ENCODE measurements at places on chromosomes 4 and X.

- no peak for DNase-seq
Observed at GRCh38 chr4:121217351-121217750, 53.2 kb upstream of the TNIP3 start.

DNA sequence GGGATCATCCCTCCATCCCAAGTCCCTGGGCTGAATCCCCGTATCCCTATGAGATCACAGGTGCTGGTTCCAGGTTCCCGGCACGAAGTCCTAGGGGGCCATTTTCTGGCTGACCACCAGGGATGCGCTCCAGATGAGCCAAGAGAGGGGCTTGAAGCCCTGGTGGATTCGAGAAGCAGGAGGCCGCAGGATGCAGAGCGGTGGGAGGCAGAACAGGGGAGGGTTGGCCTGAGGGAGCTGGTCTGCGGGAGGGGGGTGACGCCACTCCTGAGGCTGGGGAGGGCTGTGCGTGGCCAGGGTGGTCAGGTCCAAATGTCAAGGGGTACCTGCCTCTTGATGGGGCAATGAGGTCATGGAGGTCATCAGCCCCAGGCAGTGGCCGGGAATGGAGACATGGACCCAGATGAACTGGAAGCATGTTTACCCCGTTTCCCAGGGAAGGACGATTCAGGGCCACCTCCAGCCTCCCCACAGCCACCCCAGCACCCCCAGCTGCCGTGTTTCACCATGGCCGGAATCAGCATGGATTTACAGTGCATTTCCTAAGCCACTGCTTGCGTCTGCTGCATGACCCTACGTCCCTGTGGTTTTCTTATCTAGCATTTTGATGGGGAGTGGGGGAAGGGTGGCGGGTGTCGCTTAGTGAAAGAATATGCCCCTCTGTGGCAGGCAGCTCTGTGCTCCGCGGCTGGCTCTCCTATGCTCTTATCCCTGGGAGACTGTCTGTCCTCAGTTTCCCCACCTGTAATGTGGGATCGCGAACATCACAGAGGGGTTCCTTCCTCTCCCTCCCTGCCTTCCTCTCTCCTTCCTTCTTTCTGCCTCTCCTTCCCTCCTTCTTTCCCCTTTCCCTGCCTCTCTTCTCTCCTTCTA lies 17.0 kb upstream of the HTRA3 start:
- DNase-seq, result no peak

- no peak for DNase-seq
Observed at GRCh38 chr4:98377559-98377958, 116.4 kb downstream of the RAP1GDS1 start.

DNA sequence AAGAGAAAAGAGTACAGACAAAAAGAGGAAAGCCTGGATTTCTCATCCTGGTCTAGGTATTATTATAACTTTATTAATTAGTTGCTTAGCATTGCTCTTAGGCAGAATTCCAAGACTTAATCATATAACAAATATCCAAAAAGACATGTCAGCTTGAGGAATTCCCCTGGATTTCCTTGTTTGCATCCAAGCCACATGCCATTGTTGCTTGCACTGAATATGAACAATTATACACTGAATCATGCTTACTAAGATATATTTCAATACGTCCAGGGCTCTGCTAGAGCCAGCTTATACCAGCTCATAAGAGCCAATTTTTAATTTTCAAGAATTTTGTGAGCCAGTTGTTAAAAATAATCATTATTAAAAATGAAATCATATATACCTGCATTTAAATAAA lies 5.5 kb upstream of the TLR10 start:
- DNase-seq, result no peak

- DNase-seq, result peak; percentile 4
Observed at GRCh38 chr4:88792268-88792781, 94.7 kb upstream of the NAP1L5 start.

- no peak for DNase-seq
Observed at GRCh38 chr4:185836241-185837084, 24.5 kb upstream of the SORBS2 start.

DNA sequence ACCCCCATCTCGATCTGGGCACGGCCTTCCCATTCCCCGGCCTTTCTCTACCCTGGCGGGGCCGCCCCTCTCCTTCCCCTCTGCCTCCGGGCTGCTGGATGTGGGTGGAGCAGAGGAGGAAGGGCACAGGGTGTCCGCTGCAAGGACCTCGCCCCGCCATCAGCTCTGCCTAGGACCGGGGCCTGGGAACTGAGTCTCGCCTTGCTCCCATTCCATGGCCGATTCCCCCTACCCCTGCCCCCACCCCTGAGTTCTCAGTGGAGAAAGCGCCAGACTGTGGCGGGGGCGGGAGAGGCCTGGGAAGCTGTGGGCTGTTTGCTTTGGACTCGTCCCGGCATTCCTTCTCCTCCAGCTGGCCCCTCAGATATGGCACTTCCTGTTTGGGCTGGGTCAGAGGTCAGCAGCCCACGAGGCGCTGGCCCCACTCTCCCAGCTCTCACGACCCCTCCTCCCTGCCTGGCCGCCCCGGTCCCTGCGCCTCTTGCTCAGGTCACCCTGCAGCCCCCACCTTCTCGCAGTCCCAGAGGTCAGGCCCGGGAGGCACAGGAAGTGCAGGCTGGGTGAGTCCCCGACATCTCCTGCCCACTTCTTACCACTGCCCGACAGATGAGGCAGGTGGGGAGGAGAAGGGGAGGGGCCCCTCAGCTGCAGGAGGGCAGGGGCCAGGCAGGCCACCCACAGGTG lies 6.4 kb upstream of the BGN start:
- DNase-seq, result peak; percentile 87

DNA sequence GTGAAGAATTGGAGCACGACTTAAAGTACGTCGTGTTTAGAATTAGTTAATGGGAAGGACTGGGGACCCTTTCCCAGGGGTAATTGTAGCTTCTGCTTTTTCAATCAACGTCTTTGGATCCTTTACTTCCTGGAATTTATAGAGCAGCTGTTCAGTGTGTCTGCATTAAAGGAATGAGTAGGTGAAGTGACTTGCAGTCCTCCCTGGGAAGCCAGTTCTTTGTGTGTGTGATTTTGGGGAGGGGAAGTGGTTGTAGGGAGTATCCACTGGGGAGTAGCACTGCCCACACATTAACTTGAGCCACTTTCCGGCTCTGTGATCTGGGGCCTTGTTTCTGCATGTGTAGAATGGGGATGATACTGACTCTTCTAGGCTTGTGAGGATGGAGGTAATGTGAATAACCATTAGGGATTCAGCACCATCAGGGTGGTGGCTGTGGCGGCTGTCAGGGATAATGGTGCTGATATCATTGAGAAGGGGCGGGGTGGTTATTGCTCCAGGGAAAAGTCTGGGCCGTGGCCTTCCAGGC lies 54.7 kb downstream of the TMEM131L start:
- DNase-seq, result no peak

GRCh38 chrX:1433646-1434357 lies 18.9 kb downstream of the ASMTL start:
- no peak for DNase-seq

- DNase-seq, result no peak
Observed at GRCh38 chr4:65798498-65799127, 128.3 kb upstream of the EPHA5 start.

DNA sequence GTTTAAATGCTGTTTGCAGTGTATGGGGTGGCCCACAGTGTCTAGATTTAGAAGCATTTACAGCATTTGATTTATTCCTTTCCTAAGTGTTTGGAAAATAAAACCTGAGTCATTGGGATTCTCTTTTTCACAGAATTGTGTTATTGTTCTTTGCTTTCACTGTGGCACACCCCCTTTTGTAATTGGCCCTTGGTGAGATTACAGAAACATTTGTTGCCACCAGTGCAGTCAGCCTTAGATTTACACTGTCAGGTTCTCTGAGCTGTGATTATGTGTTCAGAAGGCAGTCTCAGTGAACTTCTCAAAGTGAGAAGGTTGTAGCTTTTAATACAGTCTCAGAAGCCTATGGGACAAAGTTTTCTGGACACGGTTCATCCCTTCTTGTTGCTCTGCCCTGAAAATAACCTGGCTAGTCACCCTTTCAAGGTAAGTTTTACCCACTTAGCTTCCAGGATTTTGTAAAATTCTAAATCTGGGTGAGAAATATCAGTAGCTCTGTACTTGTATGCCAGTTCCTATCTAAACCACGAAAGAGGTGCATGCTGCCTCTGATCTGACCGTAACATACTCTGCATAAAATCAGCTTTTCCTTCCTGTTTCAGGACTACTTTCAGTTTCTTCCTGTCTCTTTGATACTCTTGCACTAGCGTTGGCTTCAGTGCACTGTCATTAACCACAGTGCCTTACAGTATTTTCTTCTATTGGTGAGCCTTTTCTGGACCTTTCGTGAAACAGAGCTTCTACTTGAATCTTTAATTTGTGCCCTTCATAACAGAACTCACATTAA lies 12.6 kb downstream of the RUFY3 start:
- no peak for DNase-seq

DNA sequence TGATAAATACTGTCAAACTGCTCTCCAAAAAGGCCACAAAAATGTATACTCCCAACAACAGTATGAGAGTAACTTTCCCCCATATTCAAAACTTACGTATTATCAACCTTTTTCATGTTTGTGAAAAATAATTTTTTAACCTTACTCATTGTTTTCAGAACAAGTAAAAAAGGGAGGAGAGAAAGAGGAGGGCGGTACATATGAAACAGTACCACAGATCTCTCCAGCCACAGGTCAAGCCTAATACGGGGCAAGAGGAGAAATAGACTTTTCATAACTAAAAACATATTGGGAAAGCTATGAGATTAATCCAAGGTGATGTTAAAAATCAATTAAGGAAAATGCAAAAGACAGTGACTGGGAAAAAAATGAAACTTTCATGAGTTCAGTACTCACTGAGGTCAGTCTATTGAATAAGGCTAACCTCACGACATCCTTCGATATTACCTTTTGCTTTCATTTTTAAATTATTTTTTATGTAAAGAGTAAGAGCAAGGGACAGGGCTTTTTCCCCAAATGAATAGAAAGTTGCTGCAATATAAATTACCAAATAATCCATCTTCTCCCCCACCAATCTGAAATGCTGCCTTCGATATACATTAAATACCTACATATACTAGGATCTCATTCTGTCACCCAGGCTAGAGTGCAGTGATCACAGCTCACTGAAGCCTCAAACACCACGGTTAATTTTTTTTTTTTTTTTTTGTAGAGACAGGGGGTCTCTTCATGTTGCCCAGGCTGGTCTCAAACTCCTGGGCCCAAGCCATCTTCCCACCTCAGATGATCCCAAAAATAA lies 25.3 kb downstream of the FBXW7 start:
- no peak for DNase-seq

- DNase-seq, result no peak
Observed at GRCh38 chr4:79381161-79381560, 26.9 kb downstream of the GK2 start.

DNA sequence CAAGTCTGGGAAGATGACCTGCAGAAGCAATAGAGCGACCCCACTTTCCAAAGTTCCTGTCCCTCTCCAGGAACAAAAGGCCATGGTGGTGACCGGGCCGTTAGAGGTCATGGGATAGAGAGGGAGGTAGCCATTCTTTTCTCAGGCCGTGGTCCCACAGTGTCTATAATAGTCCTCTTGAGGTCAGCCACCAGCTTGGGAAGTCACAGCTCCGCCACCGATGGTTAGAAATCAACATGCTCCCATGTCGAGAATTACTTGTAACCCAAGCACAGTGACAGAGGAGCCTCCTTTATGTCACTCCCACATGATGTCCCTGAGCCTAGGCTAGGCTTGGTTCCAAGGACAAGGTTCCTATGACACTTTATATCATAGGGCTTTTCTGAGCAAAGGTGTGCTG lies 48.3 kb upstream of the CBR4 start:
- DNase-seq, result no peak

GRCh38 chrX:9196961-9197640 lies 163.2 kb upstream of the FAM9B start:
- DNase-seq, result no peak

GRCh38 chr4:75054078-75054477 lies 121.2 kb downstream of the PARM1 start:
- DNase-seq, result no peak

DNA sequence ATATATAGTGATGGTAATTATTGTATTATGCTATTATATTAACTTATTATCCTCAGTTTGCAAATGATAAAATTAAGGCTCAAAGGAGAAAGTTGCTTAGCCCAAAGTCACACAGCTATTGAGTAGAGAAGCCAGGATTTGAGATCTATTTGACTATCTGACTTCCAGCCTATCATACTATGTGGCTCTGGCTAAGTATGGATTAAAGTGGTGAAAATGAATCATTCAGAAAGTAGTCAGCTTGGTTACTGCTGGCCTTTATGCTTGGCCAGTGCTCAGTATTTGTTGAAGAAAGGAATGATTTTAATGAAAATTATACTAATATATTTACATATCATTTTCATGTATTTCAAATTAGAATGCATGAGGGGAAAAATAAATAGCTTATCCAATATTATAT lies 219.8 kb downstream of the SHROOM3 start:
- DNase-seq, result no peak

- no peak for DNase-seq
Observed at GRCh38 chr4:76811604-76812412, 86.1 kb downstream of the SOWAHB start.

GRCh38 chr4:150827226-150827625 lies 187.9 kb downstream of the LRBA start:
- DNase-seq, result no peak

- no peak for DNase-seq
Observed at GRCh38 chr4:164748375-164748774, 5.6 kb upstream of the SMIM31 start.

GRCh38 chr4:80033581-80033980 lies 39.4 kb downstream of the ANTXR2 start:
- no peak for DNase-seq

DNA sequence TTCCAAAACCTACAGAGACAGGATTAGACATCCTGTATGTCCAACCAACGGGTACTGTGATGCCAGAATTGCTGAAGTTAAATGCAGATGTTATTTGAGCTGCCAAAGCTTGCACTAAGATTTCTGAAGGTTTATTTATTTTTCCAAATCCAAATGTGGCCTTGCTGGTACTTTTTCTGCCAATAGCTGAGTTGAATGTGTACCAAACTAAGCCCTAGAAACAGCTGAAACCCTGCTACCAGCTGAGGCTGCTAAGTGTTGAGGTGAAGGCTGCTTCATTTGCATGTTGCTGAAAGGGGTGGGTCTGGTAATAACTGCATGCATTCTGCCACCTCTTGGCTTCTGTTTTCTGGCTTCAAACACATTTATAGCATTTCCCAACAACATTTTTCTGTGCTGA lies 366.5 kb downstream of the FAT4 start:
- DNase-seq, result no peak

- peak; percentile 6 for DNase-seq
Observed at GRCh38 chr4:108651014-108651791, 804 bp downstream of the OSTC start.

DNA sequence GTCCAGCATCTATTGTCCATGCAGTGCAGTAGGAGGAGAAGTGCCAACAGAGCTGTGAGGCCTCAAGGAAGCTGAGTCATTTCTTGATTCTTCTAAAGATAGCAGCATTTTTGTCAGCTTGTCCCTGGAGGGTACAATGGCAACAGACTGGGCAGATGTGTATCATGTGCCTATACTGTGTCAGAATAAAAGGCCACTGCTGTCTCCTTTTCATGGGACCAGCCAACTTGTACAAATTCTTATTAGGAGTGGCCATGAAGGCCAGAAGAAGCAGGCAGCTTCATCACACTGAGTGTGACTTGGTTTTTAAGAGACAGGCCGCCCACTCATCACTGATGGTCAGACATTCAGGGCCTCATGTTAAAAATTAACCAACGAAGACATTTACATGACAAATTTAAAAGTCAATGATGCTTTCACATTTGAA lies 185.0 kb upstream of the FAM241A start:
- no peak for DNase-seq

Measured in Caco-2 (cell line).